ENCODE measurements at places on chromosomes 7 and 10.

GRCh38 chr10:83605783-83606630 lies 533.3 kb upstream of the GHITM start:
- DNase-seq: peak; percentile 48

DNA sequence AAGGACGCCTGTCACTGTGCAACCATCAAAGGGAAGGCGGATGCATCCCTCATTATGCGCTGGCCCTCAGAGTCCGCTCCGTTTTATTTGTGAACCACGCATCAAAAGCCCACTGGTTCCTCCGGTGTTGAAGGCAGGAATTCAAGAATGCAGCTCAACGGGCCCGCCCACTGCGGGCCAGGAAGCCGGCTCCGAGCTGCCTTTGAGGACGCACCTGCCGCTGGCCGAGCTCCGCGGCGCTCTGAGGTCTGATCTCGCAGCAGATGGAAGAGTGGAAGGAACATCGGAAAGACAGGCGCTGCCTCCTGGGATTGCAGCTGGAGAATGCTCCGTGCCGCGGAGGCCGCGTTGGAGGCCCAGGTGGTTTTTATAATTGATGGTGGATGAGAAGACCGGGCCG lies 56.9 kb upstream of the ADGRA1 start:
- DNase-seq: peak; percentile 76

DNA sequence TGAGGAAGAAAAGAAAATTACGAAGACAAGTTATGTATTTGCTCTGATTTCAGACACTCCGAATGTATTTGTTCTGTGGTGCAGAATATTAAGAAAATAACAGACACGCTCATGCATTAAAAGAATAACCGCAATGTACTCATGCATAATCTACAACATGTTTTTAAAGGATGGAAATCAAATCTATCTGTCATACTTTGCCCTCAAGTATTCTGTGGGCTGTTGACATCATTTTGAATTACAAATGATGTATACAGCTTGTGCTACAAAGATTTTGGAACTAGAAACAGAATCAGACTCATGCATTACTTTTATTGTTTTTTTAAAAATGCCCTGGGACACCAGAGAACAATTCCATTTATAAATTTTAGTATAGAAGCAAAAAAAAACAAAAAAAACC lies 69.9 kb downstream of the APBB1IP start:
- no peak for DNase-seq

DNA sequence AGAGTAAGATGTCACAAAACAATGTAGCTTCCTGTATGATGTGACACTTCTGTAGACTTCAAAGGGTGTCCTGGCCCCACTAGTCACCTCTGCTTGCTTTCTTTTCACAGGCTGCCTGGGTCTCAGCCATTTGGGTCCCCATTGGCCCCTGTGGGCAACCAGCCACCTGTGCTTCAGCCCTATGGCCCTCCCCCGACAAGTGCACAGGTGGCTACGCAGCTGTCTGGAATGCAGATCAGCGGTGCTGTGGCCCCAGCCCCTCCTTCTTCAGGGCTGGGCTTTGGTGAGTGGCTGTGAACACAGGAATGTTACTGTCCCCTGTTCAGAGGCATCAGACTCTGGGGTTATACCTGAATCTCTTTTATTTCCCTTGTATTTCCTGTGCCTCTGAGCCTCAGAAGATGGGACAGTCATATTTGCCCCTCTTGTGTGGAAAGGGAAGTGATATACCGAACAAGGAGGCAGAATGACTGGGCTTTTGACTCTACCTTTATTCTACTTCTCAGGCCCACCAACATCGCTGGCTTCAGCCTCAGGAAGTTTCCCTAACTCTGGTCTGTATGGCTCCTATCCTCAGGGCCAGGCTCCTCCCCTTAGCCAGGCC lies 15.4 kb downstream of the SEC24C start:
- no peak for DNase-seq

DNA sequence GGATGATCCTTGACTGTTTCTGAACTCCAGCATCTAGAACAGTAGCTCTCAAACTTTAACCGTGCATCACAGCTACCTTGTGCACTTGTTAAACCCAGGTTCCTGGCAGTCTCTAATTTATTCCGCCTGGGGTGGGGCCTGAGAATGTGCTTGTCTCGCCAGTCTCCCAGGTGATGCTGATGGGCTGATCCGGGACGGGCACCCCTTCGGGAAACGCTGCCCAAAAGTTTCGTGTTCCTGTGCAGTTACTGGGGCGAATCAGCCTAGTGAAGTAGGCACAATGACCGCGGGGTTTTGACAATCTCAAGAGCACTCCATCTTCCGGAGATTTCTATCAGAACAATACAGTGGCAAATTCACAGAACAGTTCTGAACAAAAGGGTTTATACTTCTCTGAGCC lies 29.9 kb downstream of the ADCYAP1R1 start:
- no peak for DNase-seq

GRCh38 chr10:125823663-125824251 lies 411 bp downstream of the BCCIP start:
- no peak for DNase-seq

DNA sequence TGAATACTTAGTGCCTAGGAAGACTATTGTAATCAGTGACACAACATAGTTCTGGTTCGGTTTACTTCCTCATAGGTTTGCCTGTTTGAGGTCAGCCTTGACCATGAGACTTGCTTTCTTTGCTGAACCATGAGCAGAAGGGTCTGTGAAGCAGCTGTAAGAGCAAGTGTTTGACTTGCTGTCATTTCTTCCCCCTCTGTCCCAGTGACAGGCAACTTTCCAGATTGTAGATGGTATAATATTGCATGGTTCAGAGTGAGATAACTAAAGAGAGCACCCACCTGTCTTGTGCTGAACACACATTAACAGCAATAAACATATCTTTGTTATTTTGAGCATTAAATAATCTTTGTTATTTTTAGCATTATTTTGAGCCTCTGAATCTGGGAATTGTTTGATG lies 9.3 kb upstream of the RTKN2 start:
- no peak for DNase-seq

DNA sequence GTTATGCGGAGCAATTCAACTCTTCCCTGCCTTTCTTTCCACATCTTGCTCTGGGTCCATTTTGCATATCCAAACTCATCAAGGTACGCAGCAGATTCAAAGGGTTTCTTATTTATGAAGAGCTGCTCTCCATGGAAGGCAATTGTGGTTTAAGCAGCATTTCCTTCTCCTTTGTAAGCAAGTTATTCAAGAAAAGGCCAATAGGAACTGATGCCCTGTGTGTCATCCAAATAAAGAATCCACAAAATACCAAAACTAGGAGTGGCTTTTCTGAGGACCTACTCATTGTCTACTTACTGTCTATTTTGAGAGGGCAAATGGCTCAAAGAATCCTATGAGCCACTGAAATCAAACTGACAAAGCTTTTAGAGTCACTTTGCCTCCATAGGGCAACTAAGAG lies 253.1 kb downstream of the PTEN start:
- no peak for DNase-seq
